RPMI7951 (cell line): ENCODE measurements at places on chromosomes 13 and 19.
A peak's percentile ranks its signal among the peaks of the same experiment; 100 is the strongest.

DNA sequence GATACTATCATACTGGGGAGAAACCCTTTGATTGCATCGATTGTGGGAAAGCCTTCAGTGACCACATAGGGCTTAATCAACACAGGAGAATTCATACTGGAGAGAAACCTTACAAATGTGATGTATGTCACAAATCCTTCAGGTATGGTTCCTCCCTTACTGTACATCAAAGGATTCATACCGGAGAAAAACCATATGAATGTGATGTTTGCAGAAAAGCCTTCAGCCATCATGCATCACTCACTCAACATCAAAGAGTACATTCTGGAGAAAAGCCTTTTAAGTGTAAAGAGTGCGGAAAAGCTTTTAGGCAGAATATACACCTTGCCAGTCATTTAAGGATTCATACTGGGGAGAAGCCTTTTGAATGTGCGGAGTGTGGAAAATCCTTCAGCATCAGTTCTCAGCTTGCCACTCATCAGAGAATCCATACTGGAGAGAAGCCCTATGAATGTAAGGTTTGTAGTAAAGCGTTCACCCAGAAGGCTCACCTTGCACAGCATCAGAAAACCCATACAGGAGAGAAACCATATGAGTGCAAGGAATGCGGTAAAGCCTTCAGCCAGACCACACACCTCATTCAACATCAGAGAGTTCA is 12.9 kb upstream of the ZNF470 start:
- DNase-seq = no peak

DNA sequence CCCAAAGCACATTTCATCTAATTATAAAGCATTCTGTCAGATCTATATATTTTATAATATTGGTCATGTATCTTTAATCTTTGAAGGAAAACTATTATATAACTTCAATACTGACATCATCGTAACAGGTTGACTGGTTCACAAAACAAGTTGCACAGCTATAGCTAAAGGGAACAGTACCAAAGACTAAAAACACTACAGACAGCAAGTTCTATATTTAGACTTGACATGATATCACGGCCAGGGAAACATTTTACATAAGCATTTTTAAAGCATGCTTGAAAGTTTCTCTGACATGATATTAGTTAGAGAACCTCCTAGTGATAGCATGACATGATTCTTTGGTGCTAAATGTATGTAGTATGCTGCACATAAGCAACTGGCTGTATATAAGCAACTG is 182.5 kb downstream of the NDFIP2 start:
- DNase-seq = no peak

DNA sequence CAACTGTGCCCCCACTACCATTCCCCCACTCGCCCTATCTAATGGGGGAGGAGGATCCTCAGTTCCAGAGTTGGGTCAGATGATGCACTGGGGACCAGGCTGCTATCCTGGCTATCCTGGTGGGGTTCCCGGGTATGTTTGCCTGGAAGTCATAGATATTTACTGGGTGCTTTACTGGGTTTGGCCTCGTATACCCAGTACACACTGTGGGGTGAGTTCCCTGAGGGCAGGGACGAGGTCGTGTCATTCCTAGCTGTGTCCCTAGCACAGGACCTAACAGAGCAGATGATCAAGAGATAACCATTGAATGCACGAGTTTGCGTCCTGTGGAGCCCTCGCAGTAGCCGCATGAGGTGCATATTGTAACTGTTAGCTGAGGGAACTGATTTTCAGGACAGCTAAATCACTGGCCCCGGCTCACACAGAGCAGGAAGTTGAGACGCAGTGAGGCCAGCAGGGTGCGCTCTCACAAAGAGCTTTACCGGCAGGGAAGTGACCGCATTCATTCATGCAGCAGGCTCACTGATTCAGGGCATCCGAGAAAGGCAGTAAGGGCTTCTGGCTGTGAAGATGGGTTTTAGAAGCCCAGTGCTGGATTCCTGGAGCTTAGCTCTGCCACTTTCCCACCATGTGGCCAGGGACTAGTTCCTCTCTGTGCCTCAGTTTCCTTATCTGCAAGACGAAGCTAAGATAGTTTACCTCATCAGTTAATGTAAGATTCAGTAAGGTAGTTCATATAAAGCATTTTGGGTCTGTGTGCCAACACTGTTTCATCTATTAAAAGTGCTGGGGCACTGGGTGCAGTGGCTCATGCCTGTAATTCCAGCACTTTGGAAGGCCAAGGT is 6.0 kb downstream of the RUVBL2 start:
- peak; percentile 59 for DNase-seq

DNA sequence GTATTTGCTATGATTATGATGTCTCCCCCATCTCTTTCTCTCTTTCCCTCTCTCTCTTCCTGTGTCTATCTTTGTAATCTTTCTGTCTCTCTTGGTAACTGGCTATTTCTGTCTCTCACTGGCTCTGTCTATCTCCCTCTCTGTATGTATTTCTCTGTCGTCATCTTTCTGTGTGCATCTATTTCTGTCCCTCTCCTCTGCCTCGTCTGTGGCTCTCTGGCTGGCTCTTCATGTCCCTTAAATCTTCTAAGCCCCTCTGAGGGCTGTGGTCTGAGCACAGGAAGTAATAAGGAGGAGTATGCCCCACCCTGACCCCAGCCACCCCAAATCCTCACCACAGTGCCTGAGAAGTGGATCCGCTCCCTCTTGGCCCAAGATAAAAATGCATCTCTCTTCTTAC is 104.4 kb downstream of the DNAJC15 start:
- DNase-seq = no peak

DNA sequence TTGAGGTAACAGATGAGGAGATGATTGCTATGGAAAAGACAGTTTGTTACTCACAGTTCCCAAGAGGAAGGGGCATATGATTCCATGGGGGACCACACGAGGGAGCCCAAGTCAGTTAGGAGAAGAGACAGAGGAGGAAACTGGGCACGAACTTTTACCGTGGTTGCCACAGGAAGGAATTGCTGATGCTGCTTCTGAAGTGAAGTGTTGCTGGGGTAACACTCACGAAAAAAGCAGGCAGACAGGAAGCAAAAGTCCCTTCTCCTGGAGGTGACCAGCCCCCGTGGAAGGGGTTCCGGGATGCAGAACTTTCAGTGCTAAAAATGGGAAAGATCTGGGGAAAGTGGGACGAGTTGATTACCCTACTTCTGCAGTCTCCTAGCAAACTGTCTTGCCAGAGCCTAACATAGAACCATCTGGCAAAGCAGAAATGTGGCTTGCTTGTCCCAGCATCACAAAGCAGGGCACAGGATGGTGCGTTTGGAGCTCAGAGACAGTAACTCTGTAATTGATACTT is 35.4 kb upstream of the MAP3K10 start:
- peak; percentile 53 for DNase-seq

DNA sequence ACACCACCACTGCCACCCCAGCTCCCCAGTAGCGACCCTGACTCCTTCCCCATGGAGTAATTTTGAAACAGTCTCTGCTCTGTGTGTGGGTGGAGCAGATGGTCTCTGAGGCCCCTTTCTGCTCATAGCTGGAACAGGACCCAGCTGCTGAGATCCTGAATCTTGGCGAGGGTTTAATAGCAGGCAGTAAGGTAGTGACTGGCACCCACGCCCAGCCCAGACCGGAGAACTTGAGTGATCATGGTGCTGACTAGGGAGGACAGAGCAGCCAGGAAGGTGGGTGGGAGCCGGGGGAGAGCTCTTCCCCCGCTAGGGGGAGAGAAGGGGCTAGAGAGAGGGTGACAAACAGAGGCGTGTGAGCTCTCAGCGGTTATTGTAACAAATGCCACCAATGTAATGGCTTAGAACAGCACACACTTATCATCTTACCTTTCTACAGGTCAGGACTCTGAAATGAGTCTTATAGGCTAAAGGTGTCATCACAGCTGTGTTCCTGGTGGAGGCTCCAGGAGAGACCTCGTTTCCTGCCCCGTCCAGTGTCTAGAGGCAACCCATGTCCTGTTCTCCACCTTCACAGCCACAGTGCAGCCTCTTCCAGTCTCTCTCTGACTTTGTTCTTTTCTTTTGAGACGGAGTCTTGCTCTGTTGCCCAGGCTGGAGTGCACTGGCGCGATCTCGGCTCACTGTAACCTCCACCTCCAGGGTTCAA is 7.2 kb upstream of the ACER1 start:
- no peak for DNase-seq

DNA sequence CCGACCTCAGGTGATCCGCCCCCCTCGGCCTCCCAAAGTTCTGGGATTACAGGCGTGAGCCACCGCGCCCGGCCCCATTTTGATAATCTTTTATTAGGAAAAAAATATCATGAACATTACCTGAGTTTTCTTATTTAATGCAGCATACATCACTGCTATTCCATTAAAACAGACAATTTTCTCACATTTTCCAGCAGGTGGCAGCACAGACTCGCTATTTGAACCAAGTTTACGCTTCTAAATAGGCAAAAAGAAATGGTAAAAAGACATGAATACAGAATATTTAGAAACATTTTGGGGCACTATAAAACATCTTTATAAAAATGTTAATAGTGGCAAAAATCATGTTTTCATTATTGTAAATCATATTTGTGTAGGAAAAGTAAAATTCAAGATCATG is 903.1 kb downstream of the SLITRK6 start:
- peak; percentile 38 for DNase-seq

- no peak for DNase-seq
These were observed 975 bp downstream of the ZNF358 start for GRCh38 chr19:7516878-7517277.

GRCh38 chr13:27953676-27954405 is 15.3 kb downstream of the CDX2 start:
- DNase-seq = peak; percentile 60

GRCh38 chr13:110365876-110366275 is 58.8 kb downstream of the COL4A2 start:
- no peak for DNase-seq

- DNase-seq = no peak
These were observed 277.5 kb upstream of the SOX1 start for GRCh38 chr13:111789420-111789819.

- DNase-seq = no peak
These were observed 10.5 kb downstream of the TULP2 start for GRCh38 chr19:48887861-48888612.

DNA sequence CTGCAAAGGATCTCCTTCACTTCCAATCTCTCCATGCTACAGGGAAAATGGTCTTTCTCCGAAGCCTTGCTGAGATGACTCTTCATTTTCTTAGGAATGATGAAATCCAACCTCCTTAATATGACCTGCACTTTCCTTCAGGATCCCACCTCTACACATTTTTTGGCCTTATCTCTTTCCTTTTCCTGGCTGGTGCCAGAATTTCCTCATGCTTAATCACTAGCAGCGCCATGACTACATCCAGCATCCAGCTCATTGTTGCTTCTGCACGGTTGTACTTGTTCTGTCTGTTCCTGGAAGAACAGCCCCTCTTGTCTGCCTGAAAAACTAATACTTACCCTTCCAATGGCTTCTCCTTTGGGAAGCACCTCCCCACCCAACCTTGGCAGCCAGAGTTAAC is 68.4 kb downstream of the TEX26 start:
- DNase-seq = no peak

- DNase-seq = no peak
These were observed 13.7 kb upstream of the ZNF888 start for GRCh38 chr19:52936954-52937325.

DNA sequence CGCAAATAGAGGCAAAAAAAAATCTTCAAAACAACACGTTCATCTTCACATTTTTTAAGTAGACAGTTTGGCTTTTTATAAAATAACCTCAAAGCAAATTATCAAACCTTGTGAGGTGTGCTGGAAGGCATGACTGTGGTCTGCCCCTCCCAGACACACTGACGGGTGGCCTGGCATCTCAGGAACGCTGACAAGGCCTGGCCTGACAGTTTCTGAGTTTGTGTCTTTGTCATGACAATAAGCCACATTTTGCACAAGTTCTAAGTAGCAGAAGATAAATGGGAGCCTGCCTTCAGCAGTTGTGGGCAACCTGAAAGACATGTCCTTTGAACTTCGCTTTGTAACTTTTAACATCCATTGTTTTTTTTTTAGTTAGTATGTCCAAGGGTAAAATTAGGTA is 38.5 kb downstream of the SOX21 start:
- no peak for DNase-seq

DNA sequence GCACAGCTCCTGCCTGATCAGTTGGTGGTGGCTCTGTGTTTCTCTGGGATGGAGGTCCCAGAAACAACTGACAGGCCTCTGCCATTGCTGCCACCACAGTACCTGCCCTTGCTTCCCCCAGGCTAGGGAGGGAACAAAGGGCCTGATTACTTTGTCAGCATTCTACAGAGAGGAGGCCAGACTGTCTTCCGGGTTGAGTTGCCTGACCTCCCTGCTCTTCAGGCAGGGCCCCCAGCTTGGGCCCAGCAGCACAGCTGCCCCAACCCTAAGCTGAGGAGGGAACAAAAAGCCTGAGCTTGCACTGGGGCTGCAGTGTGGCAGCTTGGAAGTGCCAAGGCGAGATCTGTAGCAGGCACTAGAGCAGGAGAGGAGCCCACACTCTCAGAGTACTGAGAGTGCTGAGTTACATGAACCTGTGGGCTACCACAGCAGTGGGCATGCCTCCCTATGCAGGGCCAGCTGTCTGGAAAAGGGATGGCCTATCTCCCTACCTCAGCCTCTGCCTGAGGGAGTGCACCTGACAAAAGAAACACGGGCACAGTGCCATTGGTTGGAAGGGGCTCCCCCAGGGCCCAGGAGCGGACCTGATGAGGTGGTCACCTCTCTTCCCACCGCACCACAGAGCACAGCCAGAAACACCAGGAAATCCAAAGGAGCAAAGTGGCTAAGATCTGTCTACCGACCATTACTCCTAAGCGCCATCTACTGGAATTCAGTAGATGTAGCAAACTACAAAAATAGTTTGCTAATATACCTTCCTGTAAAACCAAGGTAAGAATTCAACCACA is 24.4 kb downstream of the SLC25A15 start:
- peak; percentile 33 for DNase-seq

DNA sequence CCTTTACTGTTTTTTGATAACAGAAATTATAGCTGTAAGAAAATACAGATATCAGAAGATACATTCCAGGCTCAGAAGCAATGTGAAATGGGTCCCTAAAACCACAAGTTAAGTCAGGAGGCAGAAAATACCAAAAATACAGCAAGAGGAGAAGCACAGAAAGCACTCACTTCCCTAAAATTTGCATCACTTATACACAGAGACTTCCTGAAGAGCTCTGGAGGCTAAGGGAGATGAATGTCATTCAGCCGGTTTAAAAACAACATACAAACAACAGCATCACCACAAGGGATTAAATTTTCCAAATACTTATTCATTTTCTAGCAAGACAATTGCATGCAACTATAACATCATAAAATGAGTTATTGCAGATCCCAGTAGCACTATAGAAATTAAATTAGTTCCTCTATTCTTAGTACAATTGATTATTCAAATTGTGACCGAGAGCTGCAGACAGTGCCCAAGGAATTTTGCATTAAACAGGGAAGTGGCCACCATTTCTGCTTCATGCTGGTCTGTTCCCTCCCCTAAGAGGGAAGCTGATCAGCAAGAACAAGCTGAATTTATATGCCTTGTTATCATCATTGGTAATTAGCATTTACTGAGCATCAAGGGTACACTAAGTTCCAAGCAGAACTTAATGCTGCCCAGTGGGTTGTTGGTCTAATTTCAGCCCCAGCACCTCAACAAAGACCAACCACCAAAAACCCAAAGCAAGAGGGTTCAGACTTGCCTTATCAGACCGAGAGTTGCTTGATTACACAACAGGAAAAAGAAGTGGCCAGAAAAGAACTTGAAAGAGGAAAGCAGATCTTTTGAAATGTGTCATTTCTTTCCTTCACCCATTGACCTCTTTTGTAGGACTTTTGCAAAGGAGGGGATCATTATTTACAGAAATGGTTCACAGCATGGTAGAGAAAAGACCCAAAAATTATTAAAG is 140.7 kb downstream of the KCTD12 start:
- DNase-seq = no peak
